A549 (cell line): ENCODE measurements at places on chromosomes 1 and 21.

GRCh38 chr1:154866257-154867063 is 3.6 kb downstream of the KCNN3 start:
- no peak for DNase-seq

DNA sequence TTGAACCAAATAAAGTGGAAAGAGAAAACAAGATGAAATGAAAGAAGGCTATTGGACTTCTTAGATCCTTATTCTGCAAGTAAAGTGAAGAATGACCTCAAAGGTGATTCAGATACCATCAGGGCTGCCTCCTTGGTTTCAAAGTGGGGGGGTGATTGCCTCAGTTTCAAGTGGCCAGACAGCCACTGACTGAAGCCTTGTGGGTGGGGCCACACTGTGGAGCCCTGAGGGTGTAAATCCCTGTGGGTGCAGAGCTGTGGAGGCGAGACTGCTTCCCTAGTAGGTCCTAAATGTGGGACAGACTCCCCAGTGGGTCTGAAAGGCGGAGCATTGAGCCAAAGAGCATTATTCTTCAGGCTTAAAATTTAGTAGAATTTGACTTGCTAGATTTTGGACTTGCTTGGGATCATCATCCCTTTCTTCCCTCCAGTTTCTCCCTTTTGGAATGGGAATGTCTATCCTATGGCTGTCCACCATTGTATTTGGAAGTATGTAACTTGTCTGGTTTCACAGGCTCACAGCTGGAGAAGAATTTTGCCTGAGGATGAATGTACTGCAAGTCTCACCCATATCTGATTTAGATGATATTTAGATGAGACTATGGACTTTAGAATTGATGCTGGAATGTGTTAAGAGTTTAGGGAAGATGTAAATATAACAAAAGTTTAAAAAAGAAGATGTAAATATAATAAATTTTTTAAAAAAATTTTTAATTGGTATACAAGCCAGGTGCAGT is 71.6 kb upstream of the SOX13 start:
- DNase-seq = no peak

DNA sequence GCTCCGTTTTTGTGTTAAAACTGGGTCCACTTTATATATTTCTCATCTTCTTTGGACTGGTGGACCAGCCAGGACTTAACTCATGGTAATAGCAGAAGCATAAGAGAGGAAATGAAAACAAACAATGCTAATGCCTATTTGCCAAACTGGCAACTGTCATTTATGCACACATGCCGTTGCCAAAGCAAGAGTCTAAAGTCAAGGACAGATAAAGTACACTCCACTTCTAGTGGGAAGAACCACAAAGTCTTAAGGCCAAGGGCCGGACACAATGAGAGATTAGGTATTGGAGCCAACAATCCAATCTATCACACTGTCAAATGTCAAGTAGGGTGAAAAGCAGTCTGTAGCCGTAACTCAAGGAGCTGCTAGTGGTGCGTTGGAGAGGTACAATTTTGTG is 157.7 kb downstream of the LYPLAL1 start:
- no peak for DNase-seq

- no peak for DNase-seq
Measured at GRCh38 chr1:100874433-100874832, 20.2 kb downstream of the EXTL2 start.

DNA sequence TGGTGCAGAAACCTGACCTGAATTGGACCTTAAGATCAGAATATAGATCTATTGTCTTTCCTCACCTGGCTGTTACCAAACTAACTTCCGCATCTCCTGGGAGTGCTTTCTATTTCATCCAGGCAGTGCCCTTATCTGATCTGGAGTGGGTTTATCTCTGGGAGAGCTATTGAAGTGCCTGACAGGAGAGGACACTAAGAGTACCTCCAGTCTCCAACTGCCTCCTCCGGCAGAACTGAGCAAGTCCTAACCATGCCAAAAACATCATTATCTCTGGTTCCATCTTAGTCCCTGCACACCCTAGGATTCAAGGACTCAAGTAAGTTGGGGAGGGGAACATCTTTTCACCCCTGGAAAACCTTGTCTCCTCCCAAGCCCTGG is 12.4 kb upstream of the KCNJ15 start:
- DNase-seq = no peak

- no peak for DNase-seq
Measured at GRCh38 chr1:43293896-43294760, 6.7 kb upstream of the TIE1 start.

DNA sequence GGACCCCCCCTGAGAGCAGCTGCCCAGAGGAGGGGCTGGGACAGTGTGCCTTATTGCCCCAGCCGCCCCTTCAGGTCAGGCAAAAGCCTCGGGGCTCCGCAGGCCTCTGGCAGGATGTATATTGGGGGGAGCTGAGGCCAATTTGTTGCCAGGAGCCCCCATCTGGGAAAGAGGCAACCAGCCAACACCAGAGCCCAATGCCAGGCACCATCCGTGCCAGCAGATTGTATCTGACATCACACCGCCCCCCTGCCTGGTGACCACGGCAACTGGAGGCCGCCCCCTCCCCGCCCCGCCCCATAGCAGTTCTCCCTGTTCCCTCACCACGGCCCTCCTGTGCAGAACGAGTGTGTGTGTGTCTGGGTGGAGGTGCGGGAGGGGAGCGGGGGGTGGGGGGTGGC is 3.6 kb upstream of the PLEKHG5 start:
- no peak for DNase-seq

DNA sequence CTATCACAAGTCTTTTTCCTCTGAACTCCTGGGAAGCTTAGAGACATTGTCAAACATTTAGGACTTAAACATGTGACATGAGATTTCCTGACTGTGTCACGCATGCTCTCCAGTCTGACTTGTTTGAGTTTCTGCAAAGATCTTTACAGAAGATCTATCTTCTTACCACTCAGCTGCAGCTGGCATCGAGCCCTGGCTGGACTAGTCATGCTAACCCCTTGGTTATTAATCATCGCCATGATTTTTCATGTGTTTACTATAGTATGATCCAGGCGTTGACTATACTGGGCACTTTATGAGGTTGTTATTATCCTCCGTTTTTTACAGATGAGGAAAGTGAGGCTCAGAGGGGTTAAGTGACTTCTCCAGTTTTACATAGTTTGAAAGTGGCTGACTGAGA is 18.1 kb upstream of the IRF2BP2 start:
- DNase-seq = peak; percentile 71

- peak; percentile 82 for DNase-seq
Measured at GRCh38 chr1:19240673-19241538, 10.4 kb downstream of the EMC1 start.

DNA sequence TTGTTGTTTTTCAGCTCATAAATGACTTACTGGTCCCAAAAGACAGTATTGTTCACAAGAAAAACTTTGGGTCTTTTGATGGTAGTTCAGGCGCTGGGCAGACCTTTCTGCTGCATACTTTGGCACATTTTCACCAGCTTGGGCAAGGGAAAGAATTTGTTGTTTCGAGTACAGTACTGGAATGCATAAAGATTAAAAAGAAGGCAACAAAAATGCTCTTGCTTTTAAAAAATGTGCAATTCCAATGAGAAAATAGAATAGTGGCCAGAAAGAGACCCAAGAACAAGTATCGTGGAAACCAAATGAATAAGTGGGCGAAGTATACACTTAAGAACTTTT is 56.0 kb downstream of the CLIC6 start:
- no peak for DNase-seq

DNA sequence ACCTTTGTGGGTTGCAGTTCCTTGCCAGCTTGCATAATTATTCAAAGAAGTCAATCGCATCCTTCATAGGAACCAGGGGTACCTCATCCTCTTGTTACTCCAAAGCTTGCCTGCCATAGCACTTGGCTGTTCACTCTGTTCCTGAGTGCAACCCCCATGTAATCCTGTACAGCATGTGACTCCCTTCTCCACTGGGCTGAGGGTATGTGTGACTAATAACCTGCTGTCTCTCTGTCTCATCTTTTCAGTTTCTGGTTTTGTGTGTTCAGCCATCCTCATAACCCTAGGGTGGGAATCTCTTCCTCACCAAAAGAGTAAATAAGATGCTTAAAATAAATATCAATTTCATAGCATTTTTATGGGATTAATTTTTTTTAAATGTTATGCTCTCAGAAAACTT is 351.9 kb downstream of the S1PR1 start:
- DNase-seq = no peak

- peak; percentile 25 for DNase-seq
Measured at GRCh38 chr1:88973520-88974137, 18.8 kb downstream of the KYAT3 start.

GRCh38 chr1:169105434-169106094 is 926 bp upstream of the ATP1B1 start:
- DNase-seq = peak; percentile 70

- DNase-seq = no peak
Measured at GRCh38 chr1:6282577-6283270, 21.8 kb upstream of the GPR153 start.

DNA sequence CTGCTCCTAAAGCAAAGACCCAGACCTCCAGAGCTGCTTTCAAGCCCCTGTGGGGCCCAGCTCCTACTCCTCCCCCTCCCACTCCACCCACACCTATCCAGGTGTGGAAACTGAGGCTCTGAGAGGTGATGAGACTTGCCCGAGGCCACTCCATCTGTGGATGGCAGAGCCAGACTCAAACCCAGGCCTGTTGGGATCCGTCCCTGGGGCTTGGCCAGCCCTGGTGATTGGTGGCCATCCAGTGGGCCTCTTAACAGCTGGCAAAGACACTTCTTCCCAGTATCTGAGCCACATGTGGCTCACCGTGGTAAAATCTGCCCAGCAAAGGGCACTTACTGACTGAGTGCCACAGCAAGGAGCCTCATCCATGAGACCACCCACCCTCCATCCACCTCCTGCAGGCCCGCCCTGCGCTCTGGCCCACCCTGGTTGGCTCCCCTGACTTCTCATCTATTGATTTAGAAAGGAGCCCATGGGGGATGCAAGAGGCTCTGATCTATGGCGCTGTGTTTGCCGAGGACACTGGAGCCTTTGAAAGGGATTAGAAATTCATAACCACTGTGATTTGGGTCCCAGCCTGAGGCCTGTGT is 398.5 kb downstream of the PTPRU start:
- DNase-seq = no peak

GRCh38 chr1:5944154-5944842 is 47.9 kb downstream of the NPHP4 start:
- DNase-seq = no peak

- no peak for DNase-seq
Measured at GRCh38 chr21:44583089-44583799, 2.8 kb upstream of the KRTAP10-5 start.

- no peak for DNase-seq
Measured at GRCh38 chr21:21064353-21064752, 66.1 kb downstream of the NCAM2 start.

- DNase-seq = peak; percentile 10
Measured at GRCh38 chr1:238951809-238952208, 434.6 kb upstream of the CHRM3 start.

DNA sequence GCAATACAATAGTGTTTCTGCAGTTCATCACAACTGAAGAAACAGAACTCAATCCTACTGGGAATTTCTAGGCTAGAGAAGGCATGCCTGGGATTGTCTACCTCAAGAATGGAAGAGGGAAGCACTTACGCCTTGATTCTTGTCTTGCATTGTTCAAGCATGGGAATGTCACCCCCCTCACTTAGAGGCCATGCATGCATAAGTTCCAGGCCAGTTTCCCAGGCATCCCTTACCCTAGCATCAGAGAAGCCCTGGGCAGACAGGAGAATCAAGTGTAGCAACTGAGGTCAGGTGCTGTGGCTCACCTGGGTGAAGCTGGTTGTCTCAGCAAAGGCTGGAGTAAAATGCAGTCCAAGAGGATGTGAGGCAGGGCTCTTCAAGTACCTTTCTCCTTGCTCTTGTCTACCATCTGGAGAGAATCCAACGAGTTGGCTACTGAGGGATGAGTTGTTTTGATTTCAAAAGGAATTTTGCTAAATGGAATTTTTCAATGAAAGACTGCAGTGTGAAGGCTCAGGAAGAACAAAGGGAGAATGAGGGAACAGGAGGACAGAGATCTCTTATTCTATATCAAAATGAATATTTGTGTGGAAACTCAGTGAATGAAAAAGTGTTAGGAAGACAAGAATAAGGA is 174.3 kb downstream of the NEK7 start:
- no peak for DNase-seq

DNA sequence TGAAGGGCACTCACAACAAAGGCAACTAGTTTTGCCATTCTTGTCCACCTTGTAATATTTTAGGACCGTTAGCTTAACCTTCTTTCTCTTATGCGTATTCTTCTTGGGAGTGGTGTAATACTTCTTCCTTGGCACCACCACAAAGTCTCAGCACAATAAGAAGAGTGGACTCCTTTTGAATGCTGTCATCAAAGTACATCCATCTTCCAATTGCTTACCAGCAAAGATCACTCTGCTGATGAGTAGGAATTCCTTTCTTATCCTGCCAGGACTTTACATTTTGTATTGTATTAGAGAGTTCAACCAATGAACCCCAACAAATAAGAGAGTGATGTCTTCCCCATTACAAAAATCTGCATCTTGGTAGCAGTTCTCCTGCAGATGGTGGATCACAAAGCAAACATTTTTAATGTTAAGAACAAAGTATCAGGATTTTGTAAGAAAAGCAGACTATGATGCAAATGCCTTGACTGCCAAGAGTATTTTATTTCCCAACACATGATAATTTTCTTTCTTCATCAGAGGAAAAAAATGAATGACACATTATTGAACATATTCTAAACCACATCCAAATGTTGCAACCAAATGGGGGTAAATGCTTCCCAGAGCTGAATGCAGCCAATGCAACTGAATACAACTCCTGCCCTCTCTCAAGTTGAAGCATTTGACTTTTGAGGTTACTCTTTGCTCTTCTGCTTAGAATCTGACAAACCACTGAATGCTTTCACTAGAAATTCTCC is 5.1 kb upstream of the ARNT start:
- DNase-seq = peak; percentile 20

GRCh38 chr1:172845371-172845770 is 186.5 kb downstream of the FASLG start:
- DNase-seq = no peak

DNA sequence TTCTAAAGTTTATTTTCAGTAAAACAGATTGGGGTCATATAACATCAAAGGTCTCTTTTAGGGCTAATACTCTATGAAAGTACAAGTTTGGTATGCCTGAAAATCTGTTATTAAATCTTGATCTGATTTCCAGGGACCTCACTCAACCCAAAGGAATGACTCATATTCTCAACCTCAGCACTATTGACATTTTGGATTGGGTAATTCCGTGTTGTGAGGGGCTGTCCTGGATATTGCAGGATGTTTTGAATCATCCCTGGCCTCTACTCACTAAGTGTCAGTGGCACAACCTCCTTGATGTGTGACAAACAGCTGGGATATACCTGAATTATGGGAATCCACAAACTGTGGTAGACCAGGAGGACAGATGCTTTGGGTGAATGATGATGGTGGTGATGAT is 51.5 kb upstream of the CYP2J2 start:
- no peak for DNase-seq

DNA sequence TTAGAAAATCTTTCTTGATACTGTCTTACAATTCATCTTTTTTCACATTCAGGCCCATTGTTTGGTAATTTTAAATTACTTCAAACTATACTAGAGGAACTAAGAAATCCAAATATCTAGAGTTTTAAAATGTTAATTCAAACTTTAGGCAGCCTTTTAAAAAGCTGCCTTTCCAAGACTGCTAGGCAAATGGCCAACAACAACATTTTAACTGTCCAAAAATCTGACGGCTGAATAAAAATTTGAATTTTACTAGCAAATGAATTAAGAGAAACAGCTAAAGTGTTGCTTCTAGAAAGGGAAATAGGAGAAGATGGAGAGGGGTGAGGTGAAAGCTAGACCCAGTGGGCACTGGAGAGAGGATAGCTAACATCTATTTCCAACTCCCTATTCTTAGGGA is 17.2 kb downstream of the DPYD start:
- no peak for DNase-seq

- no peak for DNase-seq
Measured at GRCh38 chr1:10835822-10836421, 39.5 kb upstream of the CASZ1 start.

- no peak for DNase-seq
Measured at GRCh38 chr1:239527051-239527693, 140.8 kb downstream of the CHRM3 start.
